ENCODE measurements at places on chromosomes 7 and 10.

GRCh38 chr10:116316503-116316902 lies 7.7 kb upstream of the CCDC172 start:
- DNase-seq: no peak

DNA sequence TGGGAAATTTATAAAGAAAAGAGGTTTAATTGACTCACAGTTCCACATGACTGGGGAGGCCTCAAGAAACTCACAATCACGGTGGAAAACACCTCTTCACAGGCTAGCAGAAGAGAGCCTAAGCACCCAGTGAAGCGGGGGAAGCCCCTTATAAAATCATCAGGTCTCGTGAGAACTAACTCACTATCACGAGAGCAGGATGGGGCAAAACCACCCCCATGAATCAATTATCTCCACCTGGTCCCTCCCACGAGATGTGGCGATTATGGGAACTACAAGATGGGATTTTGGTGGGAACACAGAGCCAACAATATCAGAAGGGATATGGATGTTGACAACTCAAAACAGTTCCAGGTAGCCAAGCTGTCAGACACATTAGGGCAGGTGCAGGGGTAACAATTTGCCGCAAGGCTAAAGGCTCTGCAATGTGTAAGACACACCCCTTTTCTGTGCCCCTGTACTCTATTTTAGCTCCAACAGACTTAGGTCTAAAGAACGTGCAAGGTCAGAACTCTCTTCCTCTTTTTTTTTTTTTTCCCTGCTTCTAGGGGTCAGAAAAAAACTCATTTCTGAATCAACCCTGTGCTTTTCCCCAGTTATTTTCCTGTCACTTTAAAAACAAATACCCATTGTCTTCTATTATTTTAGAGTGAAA lies 30.7 kb upstream of the RBM20 start:
- DNase-seq: no peak

DNA sequence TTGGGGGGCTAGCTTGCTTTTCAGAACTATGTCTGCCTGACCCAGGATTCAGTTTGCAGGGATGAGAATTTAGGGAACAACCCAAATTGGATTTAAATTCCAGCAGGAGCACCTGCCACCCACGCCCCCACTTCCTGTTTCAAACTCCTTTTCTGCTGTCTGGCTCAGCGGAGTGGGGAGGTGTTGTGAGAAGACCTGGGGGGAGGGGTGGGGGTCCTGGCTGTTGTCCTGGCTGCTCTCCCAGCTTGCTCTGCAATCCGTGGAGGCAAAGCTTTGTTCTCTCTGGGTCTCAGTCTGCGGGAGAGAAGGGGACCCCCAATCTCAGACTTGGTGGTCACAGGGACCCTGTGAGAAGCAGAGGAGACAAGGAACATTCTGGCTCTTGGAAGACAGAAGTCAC lies 799 bp downstream of the KCNK18 start:
- no peak for DNase-seq

- DNase-seq: peak; percentile 14
Measured at GRCh38 chr10:84179059-84179710, 5.6 kb downstream of the GPR15LG start.

DNA sequence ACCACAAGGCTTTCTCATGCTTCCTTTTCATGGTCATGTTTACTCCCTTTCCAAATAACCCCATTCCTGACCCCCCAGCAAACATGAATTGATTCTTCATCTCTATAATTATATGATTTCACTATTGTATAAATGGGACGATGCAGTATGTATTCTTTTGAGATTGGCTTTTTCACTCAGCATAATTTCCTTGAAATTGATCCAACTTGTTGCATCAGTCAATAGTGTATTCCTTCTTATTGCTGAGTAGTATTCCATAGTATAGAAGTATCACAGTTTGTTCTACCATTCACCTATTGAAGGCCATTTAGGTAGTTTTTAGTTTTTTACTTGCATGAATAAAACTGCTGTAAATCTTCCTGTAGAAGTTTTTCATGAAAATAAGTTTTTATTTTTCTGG lies 264.7 kb downstream of the BAMBI start:
- DNase-seq: no peak

GRCh38 chr7:101108961-101109360 lies 17.9 kb upstream of the SERPINE1 start:
- no peak for DNase-seq

DNA sequence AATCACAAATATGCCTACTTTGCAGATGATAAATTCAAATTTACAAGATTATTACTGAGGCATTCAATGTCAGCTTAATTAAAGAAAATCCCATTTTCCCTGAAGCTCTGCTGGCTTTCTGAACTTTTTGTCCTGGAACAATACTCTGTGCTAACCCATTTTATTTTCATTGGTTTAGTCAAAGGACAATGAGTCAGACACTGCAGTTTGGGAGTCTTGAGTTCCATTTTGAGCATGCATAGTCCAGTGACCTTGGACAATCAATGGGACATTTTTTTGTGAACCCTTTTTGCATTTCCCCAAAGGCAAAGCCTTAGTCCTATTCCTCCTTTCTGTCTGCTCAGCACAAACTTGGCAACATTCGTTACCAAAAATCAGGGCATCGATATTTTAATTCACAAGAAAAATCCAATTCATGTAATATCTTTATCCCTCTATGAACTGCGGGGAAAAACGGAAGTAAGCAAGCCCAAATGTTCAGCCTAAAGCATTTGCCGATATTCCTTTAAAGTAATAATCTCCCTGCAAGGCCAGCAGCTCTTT lies 339.8 kb downstream of the RNLS start:
- no peak for DNase-seq

- no peak for DNase-seq
Measured at GRCh38 chr7:137992104-137992549, 9.8 kb downstream of the CREB3L2 start.

GRCh38 chr7:90595801-90596670 lies at the start of gene CDK14:
Gene CDK14, plus strand, starts transcription at chr7:90596321. Its CDS starts 307 bp downstream, at chr7:90596628.
- no peak for DNase-seq

GRCh38 chr10:98344589-98345038 lies 70.4 kb downstream of the PYROXD2 start:
- peak; percentile 47 for DNase-seq

DNA sequence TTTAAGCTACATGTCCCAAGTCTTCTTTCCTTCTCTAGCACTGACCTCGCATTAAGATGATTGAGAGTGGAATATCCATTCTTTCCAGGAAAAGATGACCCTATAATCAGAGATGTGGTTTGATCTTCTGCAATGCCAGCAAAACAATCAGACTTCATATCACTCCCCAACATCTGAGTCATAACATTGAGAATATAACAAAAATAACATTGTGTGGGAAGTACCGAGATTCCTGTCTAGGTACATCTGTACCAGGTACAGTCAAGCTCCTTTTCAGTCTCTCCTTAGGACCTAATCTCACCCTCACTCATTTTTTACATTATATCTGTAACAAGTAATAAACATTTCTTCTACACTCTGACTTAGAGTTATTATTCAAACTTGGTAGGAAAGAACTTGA lies 201.6 kb downstream of the LRRTM3 start:
- DNase-seq: no peak

DNA sequence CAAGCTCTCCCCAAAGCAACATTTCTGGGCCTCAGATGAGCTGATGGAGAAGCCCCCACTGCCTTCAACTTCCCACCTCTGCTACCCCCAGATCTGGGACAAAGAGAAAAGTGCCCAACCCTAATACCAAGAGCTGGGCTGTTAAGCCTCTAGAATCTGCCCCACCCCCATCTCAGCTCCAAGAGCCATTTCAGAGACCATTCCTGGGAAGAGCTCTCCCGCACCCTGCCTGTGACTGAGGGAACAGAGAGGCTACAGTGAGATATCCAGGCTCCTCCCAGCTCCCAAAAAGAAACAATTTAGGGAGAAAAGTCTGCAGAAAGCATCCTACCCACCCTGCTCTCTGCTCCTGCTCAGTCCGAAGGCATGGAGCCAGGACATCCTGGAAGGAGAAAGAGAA lies 2.5 kb upstream of the KCNH2 start:
- DNase-seq: no peak

GRCh38 chr10:11469575-11470391 lies 141.7 kb downstream of the USP6NL start:
- no peak for DNase-seq

DNA sequence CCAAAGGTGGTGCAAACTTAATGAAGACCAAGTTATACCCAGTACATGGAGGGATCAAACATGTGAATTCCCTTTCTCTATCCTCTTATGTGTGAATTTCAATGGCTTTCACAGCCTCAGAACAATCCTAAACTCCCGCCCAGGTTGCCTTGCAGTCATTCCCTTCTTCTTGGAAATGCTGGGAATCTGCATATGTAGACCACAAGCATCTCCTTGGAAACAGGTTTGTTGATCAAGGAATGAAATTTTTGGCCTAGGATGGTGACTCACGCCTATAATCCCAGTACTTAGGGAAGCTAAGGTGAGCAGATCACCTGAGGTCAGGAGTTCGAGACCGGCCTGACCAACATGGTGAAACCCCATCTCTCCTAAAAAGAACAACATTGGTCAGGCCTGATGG lies 77.8 kb upstream of the ABI1 start:
- DNase-seq: no peak

- no peak for DNase-seq
Measured at GRCh38 chr7:5284304-5285281, 1.9 kb downstream of the SLC29A4 start.

GRCh38 chr7:121016966-121017365 lies 28.5 kb downstream of the CPED1 start:
- no peak for DNase-seq

DNA sequence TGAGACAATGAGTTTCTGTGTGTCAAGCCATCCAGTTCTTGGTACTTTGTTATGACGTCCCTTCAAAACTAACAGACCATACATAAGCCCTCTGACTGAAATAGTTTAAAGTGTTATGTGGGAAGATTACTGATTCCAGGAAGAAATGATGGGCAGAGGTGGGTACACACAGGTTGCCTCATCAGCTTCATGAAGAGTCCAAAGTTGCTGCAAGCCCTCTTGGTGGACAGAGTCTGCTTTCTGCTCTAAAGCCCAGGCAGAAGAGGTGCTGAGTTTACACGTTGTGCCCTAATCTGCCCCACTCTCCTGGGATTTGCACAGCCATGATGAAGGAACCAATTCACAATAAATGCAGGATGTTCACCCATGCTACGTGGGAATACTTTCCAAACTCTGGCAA lies 187.4 kb downstream of the PARD3 start:
- no peak for DNase-seq

DNA sequence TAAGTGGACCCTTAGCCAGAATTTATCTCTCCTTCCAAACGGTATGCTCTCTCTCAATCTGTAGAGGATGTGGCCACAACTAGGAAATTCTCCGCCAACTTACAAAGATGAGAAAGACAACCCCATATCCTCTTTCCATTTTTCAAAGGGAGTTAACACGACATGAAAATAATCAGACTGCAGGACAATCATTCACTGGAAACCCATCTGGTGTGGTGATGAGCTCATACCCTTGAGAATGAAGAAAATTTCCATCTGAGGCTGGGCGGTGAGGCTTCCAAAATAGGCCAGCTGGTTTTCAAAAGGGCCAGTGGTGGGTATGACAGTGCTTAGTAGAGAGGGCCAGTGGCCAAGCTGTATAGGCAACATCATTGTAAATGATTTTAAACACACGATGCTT lies 369.6 kb downstream of the FRMD4A start:
- DNase-seq: peak; percentile 67

- DNase-seq: no peak
Measured at GRCh38 chr10:6204063-6204340, 1.3 kb downstream of the PFKFB3 start.

Measured in fibroblast of the conjunctiva (primary cell).